Lung microvascular endothelial cell (primary cell): ENCODE measurements at places on chromosomes 2 and 18. TPM values are rescaled to one million over a fixed set of nuclear protein-coding genes. Genes with fewer than 3 reads are reported as not detected.

- DNase-seq, result no peak
Observed at GRCh38 chr2:11154016-11154922, 998 bp upstream of the SLC66A3 start.

DNA sequence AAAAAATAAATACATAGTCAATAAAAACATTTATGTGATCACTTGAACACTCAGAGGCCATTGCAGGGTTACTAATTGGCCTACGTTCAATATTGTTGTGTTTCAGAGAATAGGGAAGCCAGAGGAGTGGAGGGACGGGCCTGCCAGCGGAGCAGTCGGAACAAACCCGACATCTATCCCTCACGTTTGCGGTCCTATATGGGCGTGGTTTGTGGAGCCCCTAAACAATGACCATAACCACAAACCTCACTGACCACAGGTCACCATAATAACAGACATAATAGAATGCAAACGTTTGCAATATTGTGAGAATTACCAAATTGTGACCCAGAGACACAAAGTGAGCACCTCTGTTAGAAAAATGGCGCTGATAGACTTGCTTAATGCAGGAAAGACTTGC lies 19.5 kb upstream of the ZNF516 start:
- DNase-seq, result no peak

DNA sequence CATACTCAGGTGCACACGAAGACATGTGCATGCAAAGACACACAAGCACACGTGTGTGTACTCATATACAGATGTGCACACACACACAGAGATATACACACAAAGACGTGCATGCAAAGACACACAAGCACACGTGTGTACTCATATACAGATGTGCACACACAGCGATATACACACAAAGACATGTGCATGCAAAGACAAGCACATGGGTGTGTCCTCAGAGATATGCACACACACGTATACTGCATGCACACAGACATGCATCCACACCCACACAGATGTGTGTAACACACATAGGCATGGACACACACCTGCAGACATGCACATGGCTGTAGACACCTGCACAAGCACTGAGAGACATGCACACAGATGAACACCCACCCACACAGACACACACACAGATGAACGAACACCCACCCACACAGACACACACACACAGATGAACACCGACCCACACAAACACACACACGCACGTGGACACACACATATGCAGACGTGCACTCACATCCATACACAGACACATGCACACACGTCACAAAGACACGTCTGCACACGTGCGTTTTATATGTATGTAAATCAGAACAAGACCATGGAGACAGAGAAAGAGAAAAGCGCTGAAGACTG lies 231.9 kb downstream of the TWIST2 start:
- no peak for DNase-seq

DNA sequence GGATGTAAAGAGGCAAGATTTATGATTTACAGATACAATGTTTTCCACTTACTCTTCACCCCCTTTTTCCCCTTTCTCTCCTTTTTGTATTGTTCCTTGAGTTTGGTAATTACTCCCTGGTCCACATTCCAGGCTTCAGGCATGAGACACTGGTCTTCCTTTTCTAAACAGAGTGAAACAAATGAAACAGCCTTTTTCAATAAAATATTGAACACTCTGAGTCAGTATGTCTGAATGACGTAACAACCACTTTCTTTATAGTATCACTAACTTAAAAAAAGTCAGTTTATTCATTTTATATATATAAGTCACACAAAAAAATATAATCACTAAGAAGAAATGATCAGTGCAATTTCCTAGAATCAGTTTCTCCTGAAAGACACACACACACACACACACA lies 79.7 kb downstream of the STRN start:
- DNase-seq, result no peak

- no peak for DNase-seq
Observed at GRCh38 chr2:241812730-241813643, 4.0 kb downstream of the NEU4 start.

DNA sequence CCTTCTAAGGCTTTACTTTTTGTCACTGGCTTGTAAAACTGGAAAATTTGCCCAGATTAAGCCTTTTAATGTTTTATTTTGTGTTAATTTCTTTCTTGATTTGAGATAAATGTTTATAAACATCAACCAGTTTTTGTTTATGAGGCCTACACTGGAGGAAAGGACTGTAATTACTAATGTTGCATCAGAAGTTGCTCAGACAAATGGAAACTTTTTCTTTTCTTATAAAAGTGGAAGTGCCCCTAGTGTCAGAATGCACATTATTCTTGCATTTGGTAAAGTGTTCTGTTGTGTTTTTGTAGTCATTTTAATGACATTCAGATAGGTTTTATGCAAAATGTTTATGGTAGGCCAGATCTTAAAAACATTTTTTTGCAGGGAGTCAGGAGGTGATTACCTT lies 25.3 kb downstream of the LCLAT1 start:
- no peak for DNase-seq

GRCh38 chr2:213764849-213765248 lies 480.6 kb downstream of the SPAG16 start:
- DNase-seq, result no peak

ITGA6 gene
- total RNA-seq, result 91.1 and 225 TPM in 2 replicates

- DNase-seq, result no peak
Observed at GRCh38 chr18:36704156-36704555, 124.6 kb downstream of the TPGS2 start.

DNA sequence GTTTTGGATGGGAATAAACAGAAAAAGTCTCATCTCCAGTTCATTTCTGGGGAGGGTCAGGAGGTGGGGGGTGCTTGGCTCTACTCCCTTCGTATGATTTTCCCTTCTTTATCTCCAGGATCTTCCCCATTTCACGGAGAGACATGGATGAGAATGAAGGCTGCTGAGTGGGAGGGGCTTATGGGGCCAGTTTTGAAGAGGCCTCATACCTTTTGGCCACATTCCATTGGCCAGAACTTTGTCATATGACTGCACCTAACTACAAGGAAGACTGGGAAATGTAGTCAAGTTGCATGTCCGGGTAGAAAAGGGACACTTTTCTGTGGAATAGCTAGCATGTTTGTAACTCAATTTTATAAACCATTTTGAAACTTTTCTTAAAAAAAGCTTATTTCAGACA lies 117.6 kb downstream of the NEDD4L start:
- DNase-seq, result peak; percentile 13

DNA sequence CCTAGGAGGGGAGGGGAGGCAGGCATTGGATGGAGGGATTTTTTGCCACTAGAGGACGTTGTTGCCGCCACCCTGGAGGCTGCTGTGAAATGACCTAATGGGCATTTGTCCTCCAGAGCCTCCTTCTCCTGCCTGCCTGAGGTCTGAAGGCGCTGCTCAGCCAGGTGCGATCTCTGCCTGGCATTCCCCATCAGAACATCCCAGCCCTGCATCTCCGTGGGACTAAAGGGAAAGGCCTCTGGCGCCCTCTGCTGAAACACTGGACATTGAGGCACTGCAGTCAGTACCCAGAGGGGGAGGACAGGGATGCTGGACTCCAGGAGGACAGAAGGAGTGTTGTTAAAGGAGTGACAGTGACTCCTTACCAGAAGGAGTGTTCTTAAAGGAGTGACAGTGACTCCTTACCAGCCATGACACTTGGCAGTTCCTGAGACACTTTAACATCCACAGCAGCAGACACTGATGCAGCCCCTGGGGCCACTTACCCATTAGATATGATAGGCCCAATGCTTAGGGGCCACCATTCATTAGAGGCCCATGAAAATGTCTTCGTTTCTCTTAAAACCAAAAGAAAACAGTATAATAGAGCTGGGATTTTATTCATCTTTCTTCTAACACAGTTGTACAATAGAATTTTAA lies 17.0 kb downstream of the THNSL2 start:
- peak; percentile 57 for DNase-seq

DNA sequence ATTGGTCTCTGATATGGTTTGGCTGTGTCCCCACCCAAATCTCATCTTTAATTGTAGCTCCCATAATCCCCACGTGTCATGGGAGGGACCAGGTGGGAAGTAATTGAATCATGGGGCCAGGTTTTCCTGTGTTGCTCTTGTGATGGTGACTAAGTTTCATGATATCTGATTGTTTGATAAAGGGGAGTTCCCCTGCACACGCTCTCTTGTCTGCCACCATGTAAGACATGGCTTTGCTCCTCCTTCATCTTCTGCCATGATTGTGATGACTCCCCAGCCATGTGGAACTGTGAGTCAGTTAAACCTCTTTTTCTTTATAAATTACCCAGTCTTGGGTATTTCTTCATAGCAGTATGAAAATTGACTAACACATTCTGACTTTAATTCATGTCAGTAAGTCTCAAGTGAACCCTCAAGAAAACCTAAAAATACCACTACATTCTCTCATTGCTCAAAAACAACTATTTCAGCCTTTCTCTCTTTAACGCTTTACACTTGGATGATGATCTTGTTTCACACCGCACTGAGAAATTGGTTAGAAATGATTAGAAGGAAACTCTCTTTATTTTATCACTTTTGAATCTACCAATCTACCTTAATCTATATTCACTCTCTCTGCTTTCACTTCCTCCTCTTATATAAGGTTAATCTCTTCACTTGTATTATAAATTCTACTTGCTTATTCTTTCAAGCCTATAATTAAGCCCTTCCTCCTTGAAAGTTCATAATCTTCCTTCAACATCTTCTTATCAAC lies 110.1 kb downstream of the GALR1 start:
- no peak for DNase-seq

- DNase-seq, result no peak
Observed at GRCh38 chr2:128789776-128790455, 471.2 kb upstream of the HS6ST1 start.
